Mucosa of descending colon (tissue), 3 donors: ENCODE measurements at places on chromosomes 5 and 9. TPM values are rescaled to one million over a fixed set of nuclear protein-coding genes. Genes with fewer than 3 reads are reported as not detected.

TLX3 gene
- total RNA-seq = not detected

INSYN2B gene
- not detected for total RNA-seq

PCDHB8 gene
- 2.1 TPM for total RNA-seq

DNA sequence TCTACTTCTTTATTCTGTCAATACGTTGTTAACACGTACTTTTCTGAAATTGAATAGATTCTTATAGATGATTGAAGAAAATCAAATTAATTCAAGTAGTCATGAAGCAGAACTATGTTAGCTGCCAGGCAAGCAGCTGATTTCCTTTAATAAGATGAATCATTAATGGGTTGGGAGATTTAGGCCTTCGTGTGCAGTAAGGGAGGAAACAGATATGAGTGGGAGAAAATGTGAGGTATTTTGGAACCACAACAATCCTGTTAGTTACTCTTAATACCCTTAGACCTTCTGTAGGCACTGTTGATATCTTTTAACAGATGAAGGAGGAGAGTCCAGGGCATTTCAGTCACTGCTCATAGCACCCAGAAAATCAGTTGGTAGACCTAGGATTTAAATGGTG, 121.0 kb downstream of the AOPEP start:
- no peak for DNase-seq

GRCh38 chr5:135332519-135333150, 66.4 kb downstream of the MACROH2A1 start:
- DNase-seq = no peak

DNA sequence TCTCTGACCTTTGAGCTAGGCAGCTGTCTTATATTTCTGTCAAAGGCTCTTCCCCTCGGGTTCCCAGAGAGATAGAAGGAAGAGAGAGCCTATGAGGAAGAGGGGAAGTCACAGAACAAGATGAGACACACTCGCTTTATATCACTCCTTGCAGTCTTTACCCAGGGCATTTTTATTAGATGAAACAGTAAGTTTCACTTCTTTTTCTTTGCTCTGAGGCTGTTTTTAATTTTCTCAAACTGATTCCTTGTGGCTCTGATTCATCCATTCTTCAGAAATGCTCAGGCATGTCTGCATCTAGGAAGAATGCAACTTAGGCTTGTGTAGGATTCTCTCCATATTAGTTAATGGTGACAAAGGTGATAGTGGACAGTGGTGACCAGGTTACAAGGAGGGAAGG, 132.9 kb upstream of the CHD1 start:
- no peak for DNase-seq

- DNase-seq = no peak
Observed at GRCh38 chr5:32071351-32071944, 102.7 kb downstream of the GOLPH3 start.

- no peak for DNase-seq
Observed at GRCh38 chr5:41399839-41400238, 110.6 kb downstream of the PLCXD3 start.
